Hepatocyte (in vitro differentiated cells): ENCODE measurements at places on chromosomes 5 and 9. TPM values are rescaled to one million over a fixed set of nuclear protein-coding genes. Genes with fewer than 3 reads are reported as not detected.
A peak's percentile ranks its signal among the peaks of the same experiment; 100 is the strongest.

Gene LIFR
- 61.3 and 83.8 TPM in 2 replicates for total RNA-seq

Gene FUT7
- not detected in 2 replicates for total RNA-seq

Gene FAM221B
- total RNA-seq, result not detected in 2 replicates

Gene ELAVL2
- 0.24 and 0.93 TPM in 2 replicates for total RNA-seq

Gene NUTM2G
- 0.13 and 0.32 TPM in 2 replicates for total RNA-seq

Gene SH3GLB2
- total RNA-seq, result 68.3 and 85.4 TPM in 2 replicates

DNA sequence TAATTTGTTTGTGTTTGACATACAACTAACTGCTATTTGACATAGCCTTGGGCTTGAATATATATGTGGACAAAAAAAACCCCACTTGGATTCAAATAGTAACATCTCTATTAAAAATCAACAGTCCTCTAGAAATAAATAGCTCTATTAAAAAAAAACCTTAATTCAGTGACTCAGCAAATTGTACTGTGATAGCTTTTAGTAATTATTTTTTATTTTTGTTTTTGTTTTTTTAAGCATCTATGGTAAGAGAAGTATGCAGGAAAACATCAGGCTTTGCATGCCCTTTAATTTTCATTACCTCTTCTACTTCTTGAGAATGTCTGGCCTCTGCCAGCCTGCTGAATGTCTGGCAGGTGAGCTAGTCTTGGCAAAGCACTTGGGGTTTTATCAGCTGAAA is 300.7 kb downstream of the NPR3 start:
- H3K4me3 ChIP-seq, result no peak overlapping the region
- no peaks in the 10 kb centered on the region for H3K27me3 ChIP-seq
- no peak for DNase-seq
- H3K27ac ChIP-seq, result no peak overlapping the region

- no peaks in the 10 kb centered on the region for H3K36me3 ChIP-seq
- H3K27ac ChIP-seq, result no peak overlapping the region
- peaks cover 13% of the 10 kb centered on the region for H3K4me1 ChIP-seq
- H3K27me3 ChIP-seq, result no peaks in the 10 kb centered on the region
- no peak overlapping the region for H3K4me3 ChIP-seq
- no peak for DNase-seq
Observed at GRCh38 chr5:142314109-142314508, 10.7 kb downstream of the SPRY4 start.

DNA sequence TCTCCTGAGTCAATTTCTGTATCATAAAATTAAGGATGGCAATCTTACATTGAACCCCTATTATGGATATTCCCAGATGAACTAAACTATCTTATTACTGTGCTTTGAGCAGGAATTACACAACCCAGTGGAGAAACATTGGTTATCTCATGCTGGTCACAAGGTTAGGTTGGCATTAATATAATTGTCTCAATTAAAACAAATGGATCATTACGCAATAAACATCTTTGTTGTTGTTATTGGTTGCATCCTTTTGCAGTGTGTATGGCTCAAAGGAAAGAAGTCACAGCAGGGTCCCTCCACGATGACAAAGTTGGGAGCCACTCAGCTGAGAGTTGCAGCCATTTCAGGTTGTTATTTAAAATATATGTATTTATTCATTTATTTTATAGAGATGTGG is 297.0 kb upstream of the KLF4 start:
- no peak overlapping the region for H3K27ac ChIP-seq
- no peaks in the 10 kb centered on the region for H3K27me3 ChIP-seq
- no peak for DNase-seq
- H3K4me1 ChIP-seq, result no peaks in the 10 kb centered on the region
- no peak overlapping the region for H3K4me3 ChIP-seq

GRCh38 chr9:82127465-82127864 is 138.9 kb downstream of the SPATA31D1 start:
- H3K36me3 ChIP-seq, result no peaks in the 10 kb centered on the region
- no peak overlapping the region for H3K27ac ChIP-seq
- no peaks in the 10 kb centered on the region for H3K27me3 ChIP-seq
- no peak for DNase-seq
- no peak overlapping the region for H3K4me3 ChIP-seq

DNA sequence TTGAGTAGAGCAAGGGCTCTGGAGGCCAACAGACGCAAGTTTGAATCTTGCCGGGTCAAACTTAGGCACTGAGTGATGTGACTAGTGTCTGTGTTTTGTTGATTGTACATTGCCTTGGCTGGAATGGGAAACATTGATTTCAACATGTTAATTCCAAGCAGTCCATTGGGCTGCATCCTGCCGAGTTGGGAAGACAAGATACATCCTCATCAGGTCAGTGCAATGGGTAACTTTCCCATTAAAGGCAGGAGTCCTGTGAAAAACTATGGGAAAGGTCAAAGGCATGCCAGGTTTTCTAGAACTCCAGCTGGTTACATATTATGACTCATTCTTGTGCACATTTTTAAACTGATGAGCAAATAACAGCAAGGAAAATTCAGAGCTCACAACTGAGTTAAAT is 126.5 kb upstream of the ABCA1 start:
- H3K4me3 ChIP-seq, result no peak overlapping the region
- peaks cover 21% of the 10 kb centered on the region for H3K4me1 ChIP-seq
- H3K36me3 ChIP-seq, result no peaks in the 10 kb centered on the region
- H3K27ac ChIP-seq, result peak overlapping the region; percentile 79

- no peak for DNase-seq
- H3K4me1 ChIP-seq, result peaks cover 36% of the 10 kb centered on the region
- no peaks in the 10 kb centered on the region for H3K36me3 ChIP-seq
- H3K27ac ChIP-seq, result no peak overlapping the region
- H3K27me3 ChIP-seq, result no peaks in the 10 kb centered on the region
- H3K4me3 ChIP-seq, result no peak overlapping the region
Observed at GRCh38 chr5:113221294-113222176, 213.3 kb downstream of the TSSK1B start.

DNA sequence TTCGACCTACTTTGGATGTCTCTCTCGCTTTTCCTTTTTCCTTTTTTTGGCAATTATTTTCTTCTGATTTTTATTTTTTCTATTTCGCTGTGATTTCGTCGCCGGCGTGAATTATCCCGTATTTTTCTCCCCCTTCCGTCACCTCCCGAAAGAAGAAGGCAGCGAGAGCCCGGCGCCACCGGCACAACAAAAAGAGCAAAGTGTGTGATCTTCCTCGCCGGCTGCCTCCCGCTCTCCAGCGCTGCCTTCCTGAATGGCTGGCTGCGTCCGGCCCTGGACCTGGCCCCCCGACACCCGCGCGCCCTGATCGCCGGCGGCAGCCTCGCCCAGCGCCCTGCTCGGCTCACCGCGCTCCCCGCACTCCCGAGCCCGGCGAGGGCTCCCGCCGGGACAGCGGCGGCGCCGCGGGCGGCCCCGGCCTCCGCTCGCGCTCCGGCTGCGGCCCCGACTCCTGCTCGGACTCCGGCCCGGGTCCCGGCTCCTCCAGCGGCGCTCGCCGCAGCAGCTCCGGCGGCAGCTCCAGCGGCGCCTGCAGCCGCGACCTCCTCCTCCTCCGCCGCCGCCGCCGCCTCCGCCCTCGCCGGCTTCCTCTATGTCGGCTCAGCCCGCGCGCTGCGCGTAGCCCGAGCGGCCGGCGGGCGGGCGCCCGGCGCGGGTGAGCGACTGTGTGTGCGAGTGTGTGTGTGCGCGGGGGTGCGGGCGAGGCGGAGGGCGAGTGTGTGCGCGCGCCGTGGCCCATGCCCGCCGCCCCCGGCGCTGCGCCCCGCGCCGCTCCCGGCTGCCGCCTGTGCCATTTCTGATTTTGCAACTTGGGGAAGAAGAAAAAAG is 960 bp downstream of the NR2F1 start:
- H3K4me1 ChIP-seq, result peaks cover 21% of the 10 kb centered on the region
- peaks cover 77% of the 10 kb centered on the region for H3K27me3 ChIP-seq
- no peaks in the 10 kb centered on the region for H3K36me3 ChIP-seq
- peak; percentile 58 for DNase-seq
- H3K27ac ChIP-seq, result peak overlapping the region; percentile 50

DNA sequence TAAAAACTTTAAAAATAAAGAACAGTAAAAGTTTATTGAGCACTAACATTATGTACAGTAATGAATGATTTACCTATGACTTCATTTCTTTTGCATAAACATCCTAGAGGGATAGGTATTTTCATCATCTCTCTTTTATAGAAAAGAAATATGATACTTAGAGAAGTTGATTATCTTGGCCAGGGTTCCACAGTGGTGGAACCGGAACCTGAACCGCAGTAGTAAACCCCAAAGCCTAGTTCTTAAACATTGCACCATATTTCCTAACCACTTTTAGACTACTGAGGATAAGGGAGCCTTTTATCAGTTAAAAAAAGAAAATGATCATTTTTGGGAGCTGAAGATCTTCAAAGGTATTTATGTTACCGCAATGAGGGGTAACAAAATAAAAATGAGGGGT is 205.7 kb upstream of the SGCD start:
- H3K27me3 ChIP-seq, result no peaks in the 10 kb centered on the region
- no peaks in the 10 kb centered on the region for H3K36me3 ChIP-seq
- no peak overlapping the region for H3K4me3 ChIP-seq

GRCh38 chr5:98500811-98501210 is 272.7 kb upstream of the RGMB start:
- no peak overlapping the region for H3K27ac ChIP-seq
- no peak for DNase-seq
- H3K4me3 ChIP-seq, result no peak overlapping the region
- H3K4me1 ChIP-seq, result peaks cover 7% of the 10 kb centered on the region
- H3K36me3 ChIP-seq, result no peaks in the 10 kb centered on the region
- no peaks in the 10 kb centered on the region for H3K27me3 ChIP-seq
